GM12878 (cell line): ENCODE measurements at places on chromosomes 4 and X.

GRCh38 chrX:66489339-66489738, 149.5 kb downstream of the EDA2R start:
- DNase-seq = no peak

GRCh38 chr4:176767183-176767582, 25.5 kb downstream of the VEGFC start:
- no peak for DNase-seq

DNA sequence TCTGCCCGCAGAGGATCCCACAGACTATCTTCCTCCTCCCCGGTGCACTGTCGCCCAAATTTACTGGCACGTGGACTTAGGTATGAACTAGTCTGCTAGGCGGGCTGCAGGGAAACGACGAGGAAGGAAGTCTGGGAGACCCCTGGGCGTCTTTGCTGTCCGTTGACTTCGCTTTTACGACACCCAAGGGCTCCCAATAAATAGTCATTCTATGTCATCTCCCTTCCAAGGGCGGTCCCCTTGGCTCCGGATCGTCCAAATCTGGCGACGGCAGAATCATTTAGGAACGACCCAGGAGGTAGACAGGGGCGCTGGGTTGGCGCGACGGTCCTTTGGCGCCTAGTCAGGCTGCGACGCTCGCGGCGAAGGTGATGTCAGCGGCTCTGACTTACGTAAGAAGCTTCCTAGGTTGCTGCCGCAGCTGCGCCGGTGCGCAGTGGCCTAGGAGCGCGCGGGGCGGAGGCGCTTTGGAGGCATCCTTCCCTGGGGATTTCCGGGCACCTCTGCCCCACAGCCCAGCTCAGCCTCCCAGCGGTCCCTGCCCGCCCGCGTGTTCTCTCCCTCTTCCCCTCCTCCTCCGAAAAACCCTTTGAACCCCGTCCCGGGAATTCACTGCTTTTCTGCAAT, 2.2 kb downstream of the NHS start:
- DNase-seq = no peak

DNA sequence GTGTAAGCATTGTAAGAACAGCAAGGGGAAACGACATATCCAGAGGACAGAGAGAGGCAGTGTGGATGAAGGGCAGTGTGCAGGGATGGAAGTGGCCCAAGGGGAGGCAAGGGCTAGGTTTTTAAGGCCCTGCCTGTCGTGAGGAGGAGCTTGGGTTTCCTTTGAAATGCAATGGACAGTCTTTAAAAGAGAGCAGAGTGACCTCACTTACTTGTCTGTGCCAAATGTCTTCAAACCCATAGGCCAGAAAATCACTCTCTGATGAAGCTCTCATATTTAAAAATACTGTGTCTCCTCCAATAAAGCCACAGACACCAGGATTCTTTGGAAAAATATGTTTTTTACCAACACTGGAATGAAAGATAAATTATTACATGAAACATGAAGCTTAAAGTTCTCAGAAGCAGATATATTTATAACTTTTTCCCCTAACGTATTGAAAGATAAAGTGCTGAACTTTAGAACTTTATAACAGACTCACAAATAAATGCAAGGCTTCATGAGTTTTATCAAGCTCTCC, 19.2 kb upstream of the ATXN3L start:
- no peak for DNase-seq

DNA sequence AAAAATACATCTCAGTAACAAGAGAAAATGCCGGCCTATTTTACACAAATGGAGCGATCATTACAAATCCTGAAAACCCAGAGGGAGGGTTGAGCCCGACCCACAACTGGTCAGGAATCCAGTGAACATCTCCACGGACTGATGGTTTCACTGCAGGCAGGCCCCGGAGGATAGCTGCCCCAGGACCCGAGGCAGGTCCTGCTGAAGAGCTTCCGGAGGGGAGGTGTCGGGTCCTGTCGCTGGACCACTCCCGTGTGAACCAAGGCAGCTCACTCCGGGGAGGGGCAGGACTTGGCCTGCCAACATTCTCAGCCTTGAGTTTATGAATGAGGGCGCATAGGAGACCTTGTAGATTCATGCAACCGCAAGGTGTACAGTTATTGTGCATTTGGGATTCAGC, 4.8 kb upstream of the CRMP1 start:
- DNase-seq = no peak

GRCh38 chrX:39883666-39884065, 214.1 kb downstream of the BCOR start:
- DNase-seq = no peak

DNA sequence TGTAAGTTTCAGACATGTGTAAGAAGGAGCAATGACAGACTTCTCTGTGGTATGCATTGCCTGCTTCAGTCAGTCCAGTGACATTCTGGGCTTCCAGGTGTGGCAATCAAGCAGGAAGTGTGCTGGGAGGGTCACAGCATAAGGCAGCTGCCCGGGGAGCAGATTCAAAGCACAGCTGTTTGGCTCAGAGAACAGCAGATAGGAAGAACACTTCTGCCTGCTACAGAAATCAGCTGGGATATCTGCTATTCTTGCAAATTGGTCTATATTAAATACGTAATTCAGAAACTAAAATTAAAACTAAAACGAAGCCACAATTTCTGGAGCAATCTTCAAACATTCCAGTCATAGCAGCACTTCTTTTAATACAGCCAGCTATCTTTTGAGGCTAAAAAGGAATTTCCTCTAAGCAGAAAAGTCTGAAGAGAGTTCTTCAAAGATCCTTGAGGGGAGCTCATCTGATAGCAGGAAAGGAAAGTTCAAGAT, 47.5 kb upstream of the GALNT7 start:
- peak; percentile 11 for DNase-seq

GRCh38 chr4:154277172-154277571, 214.4 kb downstream of the DCHS2 start:
- no peak for DNase-seq
